ENCODE measurements at places on chromosomes 16 and 17. TPM values are rescaled to one million over a fixed set of nuclear protein-coding genes. Genes with fewer than 3 reads are reported as not detected.

Gene DBNDD1
- 2.8 TPM for total RNA-seq

Gene LITAF
- 226 TPM for total RNA-seq

Gene MARVELD3
- not detected for total RNA-seq

Gene CBX2
- not detected for total RNA-seq

Gene CPNE7
- total RNA-seq = 1.0 TPM

Gene KRTAP9-6
- not detected for total RNA-seq

Data from CD4-positive, alpha-beta T cell (primary cell).